ENCODE measurements at places on chromosomes 5 and 9. TPM values are rescaled to one million over a fixed set of nuclear protein-coding genes. Genes with fewer than 3 reads are reported as not detected.

ENTPD2 gene
- not detected for total RNA-seq

DNA sequence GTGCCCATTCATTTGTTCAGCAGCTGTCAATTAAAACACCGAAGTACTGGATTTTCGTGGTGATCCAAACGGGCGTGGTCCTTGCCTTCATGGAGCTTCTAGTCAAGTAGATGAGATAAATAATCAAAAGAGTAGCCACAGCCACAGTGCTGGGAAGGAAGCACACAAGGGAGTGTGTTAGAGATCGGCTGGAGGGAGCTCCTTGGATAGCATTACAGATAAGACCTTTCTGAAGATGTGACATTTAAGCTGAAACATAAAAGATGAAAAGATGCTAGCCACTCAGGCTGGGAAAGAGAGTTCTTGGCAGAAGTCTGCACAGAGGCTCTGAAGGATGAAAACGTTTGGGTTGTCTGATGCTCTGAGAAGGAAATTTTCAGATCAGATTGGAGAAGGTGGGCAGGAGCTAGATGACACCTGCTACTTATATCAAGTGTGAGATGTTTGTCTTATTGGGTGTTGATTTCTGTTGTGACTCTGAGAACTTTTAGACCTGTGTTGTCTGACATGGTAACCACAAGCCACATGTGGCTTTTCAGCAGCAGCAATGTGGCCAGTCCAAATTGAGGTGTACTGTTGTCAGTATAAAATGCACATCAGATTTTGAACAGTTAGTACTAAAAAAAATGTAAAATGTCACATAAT, 123.9 kb downstream of the TLE4 start:
- no peaks in the 10 kb centered on the region for H3K27me3 ChIP-seq
- peaks cover 2% of the 10 kb centered on the region for H3K36me3 ChIP-seq
- no peak for DNase-seq
- H3K4me3 ChIP-seq = no peak overlapping the region
- H3K27ac ChIP-seq = no peak overlapping the region

PCA3 gene
- total RNA-seq = not detected

DNA sequence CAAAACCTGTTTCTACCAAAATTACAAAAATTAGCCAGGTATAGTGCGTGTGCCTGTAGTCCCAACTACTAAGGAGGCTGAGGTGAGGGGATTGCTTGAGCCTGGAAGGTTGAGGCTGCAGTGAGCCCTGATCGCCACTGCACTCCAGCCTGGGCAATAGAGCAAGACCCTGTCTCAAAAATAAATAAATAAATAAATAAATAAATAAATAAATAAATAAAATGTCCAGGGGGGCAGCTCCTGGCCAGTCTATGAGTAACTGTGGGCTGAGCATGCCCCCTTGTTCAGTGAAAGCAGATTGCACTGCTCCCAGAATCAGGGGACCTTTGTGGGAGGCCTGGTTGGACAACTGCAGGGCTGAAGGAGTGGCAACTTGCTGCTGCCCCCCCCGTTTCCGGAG, 62.7 kb downstream of the PDE6A start:
- no peak overlapping the region for H3K4me3 ChIP-seq
- H3K27ac ChIP-seq = no peak overlapping the region
- DNase-seq = no peak
- no peaks in the 10 kb centered on the region for H3K36me3 ChIP-seq
- H3K4me1 ChIP-seq = no peaks in the 10 kb centered on the region

GRCh38 chr9:71249729-71250317, 128.4 kb upstream of the TRPM3 start:
- peak; percentile 9 for DNase-seq
- H3K27ac ChIP-seq = no peak overlapping the region
- H3K27me3 ChIP-seq = no peaks in the 10 kb centered on the region

CEL gene
- total RNA-seq = 0.57 TPM

SV2C gene
- not detected for total RNA-seq

GLT6D1 gene
- 0.19 TPM for total RNA-seq

IFNA7 gene
- total RNA-seq = not detected

DNA sequence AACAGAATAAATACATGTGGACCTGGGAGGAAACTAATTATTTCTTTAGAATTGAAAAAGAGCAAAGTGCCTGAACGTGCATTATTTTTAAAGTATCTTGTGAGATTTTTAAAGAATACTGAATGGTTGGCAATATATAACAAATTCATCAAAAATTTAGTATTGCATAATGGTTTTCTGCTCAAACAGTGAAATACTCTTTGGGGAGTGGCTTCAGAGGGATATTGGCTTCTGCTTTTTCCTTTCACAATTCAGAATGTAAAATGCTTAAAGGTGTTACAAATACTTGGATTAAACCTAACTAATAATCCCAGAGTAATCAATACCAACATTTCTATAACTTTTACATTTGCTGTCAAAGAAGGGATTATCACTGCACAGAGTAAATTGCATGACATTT, 379.3 kb upstream of the CHD1 start:
- no peaks in the 10 kb centered on the region for H3K4me1 ChIP-seq
- DNase-seq = no peak
- no peaks in the 10 kb centered on the region for H3K36me3 ChIP-seq
- no peaks in the 10 kb centered on the region for H3K27me3 ChIP-seq

DNA sequence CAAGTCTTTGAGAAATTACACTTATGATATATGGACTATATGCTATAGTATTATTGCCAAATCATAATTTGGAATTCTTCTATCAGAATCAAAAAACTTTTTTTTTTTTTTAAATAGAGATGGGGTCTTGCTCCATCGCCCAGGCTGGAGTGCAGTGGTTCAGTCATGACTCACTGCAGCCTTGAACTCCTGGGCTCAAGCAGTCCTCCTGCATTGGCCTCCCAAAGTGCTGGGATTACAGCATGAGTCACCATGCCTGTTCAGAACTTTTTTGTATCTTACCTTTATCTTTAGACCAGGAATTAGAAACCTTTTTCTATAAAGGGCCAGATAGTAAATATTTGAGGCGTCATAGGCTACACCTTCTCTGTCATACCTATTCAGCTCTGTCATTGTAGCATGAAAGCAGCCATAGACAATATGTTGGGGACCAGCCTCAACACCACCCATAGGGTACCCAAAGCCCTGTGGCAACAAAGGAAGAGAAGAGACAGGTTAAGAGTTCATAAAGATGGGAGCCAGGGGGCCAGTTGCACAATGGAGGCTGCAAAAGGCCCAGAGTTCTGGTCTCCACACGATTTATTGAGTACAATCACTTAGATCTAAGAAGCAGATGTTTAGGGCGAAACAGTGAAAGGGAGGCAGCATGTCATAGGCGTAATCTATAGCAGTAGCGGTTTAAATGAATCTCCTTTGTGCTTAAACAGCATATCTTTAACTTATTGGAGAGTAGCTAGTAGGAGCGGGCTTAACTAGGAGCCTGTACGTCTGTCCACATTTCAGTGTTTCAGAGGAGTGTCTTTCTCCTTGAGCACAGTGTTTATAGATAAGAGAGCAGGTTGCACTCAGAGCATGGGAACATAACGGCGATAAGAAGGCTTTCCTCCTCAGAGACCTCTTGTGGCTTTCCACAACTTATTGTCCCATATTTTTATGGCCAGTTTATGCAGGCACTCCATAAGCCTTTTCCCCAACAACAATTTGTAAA, 12.5 kb downstream of the ECM2 start:
- no peak overlapping the region for H3K4me3 ChIP-seq
- no peaks in the 10 kb centered on the region for H3K36me3 ChIP-seq
- no peaks in the 10 kb centered on the region for H3K4me1 ChIP-seq
- H3K27me3 ChIP-seq = no peaks in the 10 kb centered on the region

DNA sequence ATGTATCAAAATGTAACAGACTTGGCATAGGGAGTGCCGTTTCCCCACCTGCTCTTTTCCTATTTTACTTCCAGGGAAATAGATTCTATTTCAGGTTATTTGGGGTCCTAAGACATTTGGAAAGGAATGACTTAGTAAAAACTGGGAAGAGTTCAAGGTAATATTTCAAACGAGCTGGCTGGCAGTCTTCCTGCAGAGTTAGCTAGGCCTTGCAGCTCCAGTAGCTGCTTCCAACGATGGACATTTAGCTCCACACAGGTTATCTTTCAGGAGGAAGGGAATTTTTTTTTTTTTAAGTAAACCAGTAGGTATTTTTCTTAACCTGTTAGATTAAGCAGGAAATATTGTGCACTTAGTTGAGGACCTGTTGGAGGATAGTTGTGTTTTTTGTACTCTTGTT, 45.2 kb downstream of the TLE4 start:
- H3K27ac ChIP-seq = no peak overlapping the region
- no peak for DNase-seq
- no peaks in the 10 kb centered on the region for H3K27me3 ChIP-seq
- peaks cover 5% of the 10 kb centered on the region for H3K4me1 ChIP-seq
- H3K4me3 ChIP-seq = no peak overlapping the region

DNA sequence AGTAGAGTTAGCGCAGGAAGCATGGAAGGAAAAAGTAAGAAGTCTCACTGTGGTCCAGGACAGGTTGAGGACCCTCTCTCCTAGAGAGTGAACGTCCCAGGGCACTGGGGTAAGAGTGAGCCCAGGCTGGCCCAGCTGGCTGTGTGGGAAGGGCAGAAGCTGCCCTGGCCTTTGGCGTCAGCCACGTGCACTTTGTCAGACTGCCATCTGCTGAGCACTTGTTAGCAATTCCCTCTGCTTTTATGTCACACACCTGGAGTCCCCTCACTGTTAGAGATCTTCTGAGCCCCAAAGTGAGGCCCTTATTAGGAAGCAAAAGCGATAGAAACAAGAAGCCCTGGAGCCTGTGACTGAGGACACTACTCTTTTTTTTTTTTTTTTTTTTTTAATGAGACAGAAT, 79.1 kb downstream of the UGCG start:
- peaks cover 15% of the 10 kb centered on the region for H3K4me1 ChIP-seq
- H3K27ac ChIP-seq = no peak overlapping the region
- H3K27me3 ChIP-seq = no peaks in the 10 kb centered on the region
- no peak overlapping the region for H3K4me3 ChIP-seq
- no peaks in the 10 kb centered on the region for H3K36me3 ChIP-seq
- DNase-seq = peak; percentile 42

GRCh38 chr5:144125163-144125726, 45.2 kb downstream of the YIPF5 start:
- no peaks in the 10 kb centered on the region for H3K4me1 ChIP-seq
- no peak for DNase-seq
- no peak overlapping the region for H3K4me3 ChIP-seq
- no peaks in the 10 kb centered on the region for H3K36me3 ChIP-seq
- H3K27me3 ChIP-seq = peaks cover 3% of the 10 kb centered on the region
- no peak overlapping the region for H3K27ac ChIP-seq

DNA sequence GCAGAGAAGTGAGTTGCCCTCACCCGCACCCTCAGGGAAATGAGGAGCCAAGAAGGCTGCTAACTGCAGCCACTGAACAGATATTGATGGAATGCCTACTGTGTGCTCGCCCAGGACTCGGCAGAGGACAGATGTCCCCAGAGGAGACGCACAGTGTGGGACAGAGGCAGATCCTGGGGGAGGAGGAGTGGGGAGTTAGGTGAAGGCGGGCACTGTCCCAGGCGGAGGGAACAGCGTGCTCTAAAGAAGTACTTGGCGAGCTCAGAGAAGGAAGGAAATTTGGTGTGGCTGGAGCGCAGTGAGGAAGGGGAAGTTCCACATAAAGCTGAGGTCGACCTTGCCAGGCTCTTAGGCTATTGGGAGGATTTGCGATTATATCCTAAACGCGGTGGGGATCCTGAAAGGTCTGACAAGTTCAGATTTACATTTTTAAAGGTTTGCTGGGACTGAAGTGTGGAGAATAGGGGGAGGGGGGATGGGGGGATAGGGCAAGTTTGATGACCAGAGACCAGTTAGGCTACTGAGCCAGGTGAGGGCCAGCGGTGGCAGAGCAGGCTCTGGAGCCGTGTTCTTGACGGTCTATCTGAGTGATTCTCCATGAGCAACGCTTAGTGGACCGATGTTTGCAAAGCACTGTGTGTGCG, 23.6 kb upstream of the CERCAM start:
- no peak overlapping the region for H3K27ac ChIP-seq
- no peak for DNase-seq
- H3K36me3 ChIP-seq = no peaks in the 10 kb centered on the region
- no peaks in the 10 kb centered on the region for H3K27me3 ChIP-seq
- no peak overlapping the region for H3K4me3 ChIP-seq
- H3K4me1 ChIP-seq = no peaks in the 10 kb centered on the region

- H3K27me3 ChIP-seq = no peaks in the 10 kb centered on the region
- no peaks in the 10 kb centered on the region for H3K36me3 ChIP-seq
- H3K4me3 ChIP-seq = no peak overlapping the region
- H3K4me1 ChIP-seq = no peaks in the 10 kb centered on the region
- H3K27ac ChIP-seq = no peak overlapping the region
Measured at GRCh38 chr5:116438979-116439554, 135.6 kb downstream of the SEMA6A start.

GRCh38 chr9:105054491-105054890, 126.5 kb upstream of the ABCA1 start:
- H3K27me3 ChIP-seq = no peaks in the 10 kb centered on the region
- no peak overlapping the region for H3K27ac ChIP-seq
- no peak for DNase-seq
- H3K36me3 ChIP-seq = no peaks in the 10 kb centered on the region
- no peaks in the 10 kb centered on the region for H3K4me1 ChIP-seq

DNA sequence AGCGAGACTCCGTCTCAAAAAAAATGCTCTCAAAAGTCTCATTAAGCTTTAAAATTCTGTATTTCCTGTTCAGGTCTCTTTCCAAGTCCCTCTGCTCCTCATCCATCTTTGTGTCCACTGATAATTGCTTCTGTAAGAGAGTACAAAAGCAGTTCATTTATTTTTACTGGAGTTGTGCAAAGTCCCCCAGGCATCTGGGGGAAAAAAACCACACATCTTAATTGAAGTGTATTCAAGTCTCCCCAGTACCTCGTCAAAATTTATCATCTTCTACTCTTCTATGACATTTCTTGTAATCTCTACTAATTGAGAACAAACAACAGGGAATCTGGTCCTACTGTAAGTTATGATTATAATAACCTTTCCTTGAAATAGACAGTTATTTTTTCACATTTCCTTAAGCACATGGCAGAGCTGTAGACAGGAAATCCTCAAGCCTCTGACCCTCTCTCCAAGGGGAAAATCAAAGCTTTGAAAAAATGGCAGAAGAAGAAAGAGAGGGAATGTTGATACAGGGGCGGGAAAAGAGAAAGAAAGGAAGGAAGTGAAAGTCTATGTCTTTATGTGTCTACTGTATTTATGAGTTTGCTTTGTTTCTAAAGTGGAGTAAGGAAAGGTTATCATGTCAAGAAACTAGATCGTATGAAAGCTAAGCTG, 51.5 kb downstream of the RAI14 start:
- H3K36me3 ChIP-seq = no peaks in the 10 kb centered on the region
- no peaks in the 10 kb centered on the region for H3K27me3 ChIP-seq
- H3K27ac ChIP-seq = no peak overlapping the region

PCDHAC1 gene
- total RNA-seq = not detected

Measured in B cell (primary cell).